NCI-H1436 (cell line): ENCODE measurements at places on chromosomes 12 and 14.

DNA sequence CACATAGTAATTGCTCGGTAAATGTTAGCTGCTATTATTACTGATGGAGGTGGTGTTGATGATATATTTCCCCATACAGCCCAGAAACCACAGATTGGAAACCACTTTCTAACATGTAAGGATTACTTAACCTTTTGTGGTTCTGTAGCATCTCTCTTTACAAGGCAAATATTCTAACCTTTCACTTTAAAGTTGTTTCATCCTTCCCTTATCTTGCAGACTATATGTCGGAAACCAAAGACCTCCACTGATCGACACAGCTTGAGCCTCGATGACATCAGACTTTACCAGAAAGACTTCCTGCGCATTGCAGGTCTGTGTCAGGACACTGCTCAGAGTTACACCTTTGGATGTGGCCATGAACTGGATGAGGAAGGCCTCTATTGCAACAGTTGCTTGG lies 75.8 kb downstream of the FRMD6 start:
- no peak for DNase-seq

DNA sequence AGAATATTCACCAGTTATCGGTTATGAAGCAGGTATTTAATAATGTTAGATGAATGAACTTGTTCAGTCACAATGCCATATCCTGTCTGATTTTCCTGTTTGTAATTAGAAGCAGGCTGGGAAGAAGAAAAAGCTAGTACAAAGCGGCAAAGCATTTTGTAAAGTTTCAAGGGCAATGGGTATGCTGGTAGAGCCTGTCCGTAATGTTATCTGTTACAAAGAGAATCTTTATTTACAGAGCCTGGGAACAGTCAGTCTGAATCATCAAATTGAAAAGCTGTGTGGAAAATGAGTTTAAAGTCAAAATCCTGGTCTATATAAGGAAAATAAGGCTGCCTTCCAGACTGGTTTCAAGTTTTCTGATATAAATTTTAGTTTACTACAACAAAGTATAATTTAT lies 40.5 kb downstream of the PARP11 start:
- no peak for DNase-seq

GRCh38 chr14:46663382-46663781 lies 11.8 kb upstream of the RPL10L start:
- DNase-seq, result no peak

- no peak for DNase-seq
Observed at GRCh38 chr12:129964826-129965457, 61.1 kb upstream of the TMEM132D start.

DNA sequence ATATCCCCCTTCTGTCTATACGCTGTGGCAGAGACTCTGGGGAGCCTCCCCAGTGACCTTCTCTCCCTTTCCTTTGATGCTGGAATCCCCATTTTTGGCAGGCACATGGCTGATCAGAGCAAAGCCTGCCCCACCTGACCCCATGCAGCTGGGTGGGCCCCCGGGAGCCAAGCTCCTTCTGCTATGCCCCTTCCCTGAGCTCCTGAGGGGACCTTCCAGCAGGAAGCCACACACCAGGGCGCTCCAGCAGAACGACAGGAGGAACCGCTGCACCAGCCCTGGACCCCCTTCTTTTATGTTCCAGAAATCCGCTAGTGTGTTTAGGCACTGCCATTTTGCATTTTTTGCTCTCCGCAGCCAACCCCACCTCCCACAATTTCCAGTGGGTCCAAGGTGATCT lies 44.6 kb downstream of the TRAFD1 start:
- DNase-seq, result no peak

GRCh38 chr12:66963901-66964300 lies 285.0 kb upstream of the GRIP1 start:
- DNase-seq, result no peak

GRCh38 chr12:117552971-117553370 lies 191.5 kb upstream of the NOS1 start:
- no peak for DNase-seq

DNA sequence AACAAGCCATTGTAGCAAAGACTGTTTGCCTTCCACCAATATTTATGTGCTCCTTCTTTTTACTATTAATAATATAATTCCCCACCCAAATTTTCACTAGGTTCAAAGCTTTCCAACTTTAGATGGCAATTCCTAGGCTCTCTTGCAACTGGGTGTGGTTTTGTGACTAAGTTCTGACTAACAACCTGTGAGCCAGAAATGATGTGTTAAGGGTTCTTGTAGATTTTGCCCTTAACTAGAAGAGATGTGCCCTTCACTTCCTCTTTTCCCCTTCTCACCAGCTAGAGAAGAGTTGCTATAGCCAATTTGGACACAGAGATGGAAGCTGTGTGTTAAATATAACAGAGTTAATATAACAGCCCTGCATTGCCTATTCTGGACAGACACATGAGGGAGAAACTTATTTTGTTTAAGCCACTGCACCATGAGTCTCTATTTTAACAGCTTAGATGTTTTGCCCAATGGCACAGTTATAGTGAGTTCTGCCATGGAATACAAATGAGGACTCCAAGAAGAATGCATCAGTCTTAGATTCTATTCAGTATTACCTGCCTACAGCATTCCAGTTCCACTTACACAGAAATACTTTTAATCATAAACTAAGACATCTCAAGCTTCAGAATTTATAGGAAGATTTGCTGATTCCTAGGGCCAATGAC lies 216.2 kb downstream of the DUSP6 start:
- no peak for DNase-seq

DNA sequence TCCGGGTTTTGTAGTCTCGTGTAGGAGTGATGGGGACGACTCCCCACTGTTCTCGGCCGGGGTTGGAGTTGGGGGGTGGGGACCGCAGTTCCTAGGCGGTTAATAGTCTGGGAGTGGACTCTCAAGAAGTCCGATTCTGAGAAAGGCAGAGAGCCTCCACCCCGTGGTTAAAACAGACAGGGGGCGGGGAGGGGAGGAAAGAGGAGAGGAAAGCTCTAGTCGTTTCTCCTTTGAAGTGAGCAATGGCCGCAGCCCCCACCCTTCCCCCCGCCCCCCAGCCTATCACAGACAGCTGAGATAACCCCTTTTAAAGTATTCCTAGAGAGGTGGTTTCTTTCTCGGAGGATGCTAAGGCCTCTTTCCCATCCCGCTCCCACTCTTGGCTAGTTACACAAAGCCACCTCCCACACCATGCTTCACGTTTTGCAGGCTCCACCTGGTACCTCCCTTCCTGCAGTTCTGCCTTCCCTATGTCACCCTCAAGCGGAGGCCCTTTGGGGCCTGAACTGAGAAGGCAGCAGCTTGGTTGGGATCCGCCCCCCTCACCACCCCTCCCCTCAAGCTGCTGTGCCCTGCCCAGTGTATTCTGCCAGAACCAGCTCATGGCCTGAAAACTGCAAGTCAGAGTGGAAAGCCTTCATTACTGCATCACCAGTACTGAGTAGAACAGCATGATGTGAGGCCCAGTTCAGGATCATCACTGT lies 853 bp downstream of the USP5 start:
- no peak for DNase-seq

DNA sequence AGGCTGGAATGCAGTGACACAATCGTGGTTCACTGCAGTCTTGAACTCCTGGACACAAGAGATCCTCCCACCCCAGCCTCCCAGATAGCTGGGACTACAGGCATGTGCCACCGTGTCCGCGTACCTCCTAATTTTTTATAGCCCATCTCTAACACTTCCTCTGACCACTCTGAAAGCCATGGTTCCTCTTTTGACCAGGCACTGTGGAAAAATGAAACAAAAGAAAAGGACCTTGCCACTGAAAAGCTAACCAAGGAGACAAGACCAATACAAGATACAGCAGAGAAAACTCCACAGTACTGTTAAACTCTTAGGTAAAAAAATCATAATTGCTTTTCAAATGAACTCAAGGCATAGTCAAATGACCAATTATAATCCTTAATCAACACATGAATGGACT lies 233.3 kb downstream of the NEDD1 start:
- DNase-seq, result no peak

GRCh38 chr12:14442221-14442881 lies 76.9 kb downstream of the ATF7IP start:
- no peak for DNase-seq
